ENCODE measurements at places on chromosomes 4 and X.

- no peak for DNase-seq
These were observed 73.8 kb downstream of the CHIC2 start for GRCh38 chr4:53990641-53991040.

DNA sequence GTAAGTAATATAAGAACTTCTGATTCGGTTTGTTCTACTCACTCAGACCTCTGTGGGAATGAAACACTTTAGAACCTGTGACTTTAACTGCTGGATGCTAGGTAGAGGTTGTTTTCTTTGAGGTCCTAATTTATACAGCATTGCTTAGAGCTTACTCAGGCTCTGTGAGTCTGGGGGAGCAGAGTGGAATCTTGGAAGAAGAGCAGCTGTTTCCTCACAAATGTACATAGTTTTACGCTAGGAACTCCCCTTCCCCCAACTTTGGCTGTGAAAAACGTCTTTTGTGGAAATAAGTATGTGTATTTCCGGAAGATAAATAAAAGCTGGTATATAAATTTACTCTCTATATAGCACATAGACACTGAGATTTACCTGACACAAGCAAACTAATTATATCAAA is 141.4 kb downstream of the NAA11 start:
- DNase-seq, result no peak

DNA sequence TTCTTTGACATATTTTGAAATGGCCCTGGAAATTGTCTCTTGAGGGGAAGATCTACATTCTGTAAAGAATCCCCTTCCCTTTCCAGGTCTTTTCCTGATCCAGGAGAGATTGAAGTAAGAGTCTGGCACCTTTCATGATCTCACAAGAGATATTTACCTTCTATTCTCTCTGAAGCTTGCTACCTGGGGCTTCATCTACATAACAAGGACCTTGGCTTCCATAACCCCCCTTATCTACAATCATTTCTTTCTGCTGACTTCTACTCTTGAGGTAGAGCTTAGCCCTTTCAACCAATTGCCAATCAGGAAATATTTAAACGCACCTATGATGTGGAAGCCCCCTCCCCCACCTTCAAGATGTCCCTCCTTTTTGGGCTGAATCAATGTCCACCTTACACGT is 383.7 kb upstream of the MAGEB18 start:
- no peak for DNase-seq

DNA sequence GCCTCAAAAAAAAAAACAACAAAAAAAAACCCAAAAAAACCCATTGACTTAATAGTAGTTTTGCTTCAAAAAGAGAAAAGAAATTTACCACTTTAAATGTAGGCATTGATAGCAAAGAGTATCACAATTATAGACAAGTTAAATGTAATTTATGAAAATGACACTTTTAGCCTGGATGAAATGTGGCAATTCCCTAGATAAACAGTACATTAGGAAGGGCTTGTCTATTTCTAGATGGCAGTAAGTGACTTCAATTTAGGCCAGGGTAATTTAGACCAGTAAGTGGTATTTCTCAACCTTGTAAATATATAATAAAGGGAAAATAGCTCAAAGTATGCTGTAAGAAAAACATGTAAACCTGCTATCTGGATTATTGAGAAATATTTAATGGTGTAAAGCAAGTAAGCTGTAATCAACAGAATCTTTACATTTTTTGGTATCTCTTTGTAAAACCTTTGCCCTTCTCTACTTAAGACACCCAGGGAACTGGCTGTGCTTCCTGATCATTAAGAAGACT is 103.7 kb upstream of the RAPGEF2 start:
- no peak for DNase-seq

DNA sequence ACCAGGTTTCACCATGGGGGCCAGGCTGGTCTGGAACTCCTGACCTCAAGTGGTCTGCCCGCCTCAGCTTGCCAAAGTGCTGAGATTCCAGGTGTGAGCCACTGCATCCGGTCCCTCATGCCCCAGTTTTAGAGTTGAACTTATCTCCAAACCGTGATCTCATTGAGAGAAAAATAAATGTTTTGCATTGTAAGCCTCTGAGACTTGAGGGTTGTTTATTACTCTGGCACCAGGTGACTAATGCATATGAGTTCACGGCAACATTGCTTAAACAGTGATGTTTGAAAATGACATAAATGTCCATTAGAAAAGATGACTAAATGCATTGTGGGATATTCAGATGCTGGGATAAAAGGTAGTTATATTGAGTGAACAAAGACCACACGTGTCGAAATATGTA is 22.9 kb upstream of the FAT1 start:
- no peak for DNase-seq

GRCh38 chr4:83751336-83751949 is 215.5 kb downstream of the GPAT3 start:
- no peak for DNase-seq

DNA sequence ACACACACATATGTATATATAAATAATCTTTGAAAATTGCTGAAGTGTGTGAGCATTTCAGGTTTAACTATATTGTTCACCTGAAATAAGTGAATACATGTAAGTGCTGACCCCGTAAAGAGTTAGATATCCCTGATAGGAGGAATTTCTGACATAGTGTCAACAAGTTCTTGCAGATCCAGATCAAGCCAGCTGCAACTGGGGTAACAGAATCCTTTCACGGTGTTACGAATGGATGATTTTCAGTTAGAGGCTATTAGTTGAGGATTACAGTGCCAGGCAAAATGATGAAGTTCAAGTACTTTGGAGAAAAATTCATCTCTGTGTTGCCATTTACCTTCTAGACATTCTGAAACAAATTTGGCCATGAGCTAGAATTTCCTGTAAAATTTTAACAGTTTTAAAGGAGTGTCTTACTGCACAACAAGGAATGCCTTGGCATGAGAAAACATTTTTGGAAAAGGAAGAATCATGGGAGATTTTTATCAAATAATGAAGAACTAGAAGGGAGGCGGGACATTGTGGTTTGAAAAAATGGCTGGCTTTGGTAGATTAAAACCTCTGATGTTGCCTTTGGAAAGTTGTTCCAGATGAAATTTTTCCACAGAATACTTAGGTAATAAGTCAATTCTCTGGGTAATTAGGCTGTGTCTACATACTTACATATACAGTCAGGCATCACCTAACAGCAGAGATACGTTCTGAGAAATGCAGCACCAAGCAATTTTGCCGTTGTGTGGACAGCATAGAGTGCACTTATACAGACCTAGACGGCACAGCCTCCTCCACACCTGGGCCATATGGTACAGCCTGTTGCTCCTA is 84.4 kb upstream of the FAT1 start:
- DNase-seq, result no peak

GRCh38 chr4:74038425-74039314 is at the start of gene CXCL3:
Gene CXCL3, minus strand, starts transcription at chr4:74038689. Its CDS starts 78 bp downstream, at chr4:74038611.
- peak; percentile 5 for DNase-seq

GRCh38 chrX:130083656-130084382 is 26.5 kb downstream of the ELF4 start:
- DNase-seq, result no peak

- no peak for DNase-seq
These were observed 283.6 kb downstream of the GALNTL6 start for GRCh38 chr4:172096786-172097185.

DNA sequence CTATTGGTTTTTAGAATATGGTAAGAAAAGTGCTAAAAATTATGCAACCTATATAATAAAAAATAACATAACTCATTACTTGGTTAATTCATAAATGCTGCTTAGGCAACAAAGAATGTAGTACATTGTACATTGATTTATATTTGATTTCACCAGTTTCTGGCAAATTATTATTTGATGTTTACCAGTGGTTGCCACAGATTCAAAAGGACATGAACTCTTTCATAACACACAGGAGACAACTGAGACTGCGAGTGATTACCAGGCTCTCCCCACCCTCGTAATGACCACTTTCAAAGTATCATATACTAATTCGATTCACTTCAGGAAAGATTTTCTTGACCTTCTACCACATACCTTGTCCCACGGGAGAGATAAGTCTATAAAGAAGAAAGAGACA is 158.5 kb downstream of the NR3C2 start:
- no peak for DNase-seq

DNA sequence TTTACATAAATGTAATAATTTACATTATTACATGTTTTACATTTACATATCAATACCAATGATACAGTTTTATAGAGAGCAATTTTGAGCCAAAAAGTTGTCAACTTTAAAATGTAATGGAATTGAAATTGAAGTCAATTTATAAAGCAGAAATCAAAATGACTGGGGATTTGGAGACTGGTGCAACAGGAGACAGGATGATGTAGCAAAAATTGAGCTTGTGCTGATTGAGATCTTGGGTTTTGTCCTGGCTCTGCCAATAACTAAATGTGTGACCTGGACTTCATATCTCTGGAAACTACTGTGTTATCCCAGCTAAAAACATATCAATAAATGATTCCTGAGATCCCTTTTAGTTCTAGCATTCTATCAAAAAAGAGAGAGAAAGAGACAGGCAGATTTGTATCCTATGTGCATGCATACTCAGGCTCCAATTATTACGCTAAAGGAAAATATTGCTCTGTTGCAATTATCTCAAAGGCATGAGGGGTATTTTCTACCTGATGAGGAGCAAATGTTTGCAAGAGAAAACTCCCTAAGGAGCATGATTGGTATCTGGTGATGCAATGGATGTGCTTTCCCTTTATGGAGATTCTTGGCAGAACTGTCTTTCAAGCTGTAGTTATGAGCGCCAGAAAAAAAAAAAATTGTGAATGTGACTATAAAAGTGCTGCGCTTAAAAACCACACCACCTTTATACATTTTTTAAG is 14.7 kb downstream of the EXOC1L start:
- no peak for DNase-seq

DNA sequence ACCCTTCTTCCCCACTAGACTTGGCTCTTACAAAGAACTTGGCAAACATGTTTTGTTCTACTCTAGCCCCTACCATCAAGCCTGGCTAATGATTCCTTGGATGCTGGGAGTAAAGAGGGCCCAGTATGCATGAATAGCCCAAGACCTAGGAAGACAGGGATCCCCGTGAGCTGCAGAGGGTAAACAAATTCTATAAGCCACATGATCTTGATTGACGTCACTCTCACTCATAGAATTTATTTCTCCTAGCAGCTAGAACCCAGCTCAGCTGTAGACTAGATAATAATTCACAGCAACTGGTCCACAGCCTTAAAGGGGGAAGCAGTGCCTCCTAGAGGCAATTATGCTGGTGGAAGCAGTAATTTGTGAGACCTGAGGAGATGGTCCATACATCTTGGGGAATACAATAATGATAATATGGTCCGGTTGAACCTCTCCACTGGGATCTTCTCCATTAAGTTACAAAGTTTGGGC is 16.1 kb upstream of the USO1 start:
- peak; percentile 24 for DNase-seq

DNA sequence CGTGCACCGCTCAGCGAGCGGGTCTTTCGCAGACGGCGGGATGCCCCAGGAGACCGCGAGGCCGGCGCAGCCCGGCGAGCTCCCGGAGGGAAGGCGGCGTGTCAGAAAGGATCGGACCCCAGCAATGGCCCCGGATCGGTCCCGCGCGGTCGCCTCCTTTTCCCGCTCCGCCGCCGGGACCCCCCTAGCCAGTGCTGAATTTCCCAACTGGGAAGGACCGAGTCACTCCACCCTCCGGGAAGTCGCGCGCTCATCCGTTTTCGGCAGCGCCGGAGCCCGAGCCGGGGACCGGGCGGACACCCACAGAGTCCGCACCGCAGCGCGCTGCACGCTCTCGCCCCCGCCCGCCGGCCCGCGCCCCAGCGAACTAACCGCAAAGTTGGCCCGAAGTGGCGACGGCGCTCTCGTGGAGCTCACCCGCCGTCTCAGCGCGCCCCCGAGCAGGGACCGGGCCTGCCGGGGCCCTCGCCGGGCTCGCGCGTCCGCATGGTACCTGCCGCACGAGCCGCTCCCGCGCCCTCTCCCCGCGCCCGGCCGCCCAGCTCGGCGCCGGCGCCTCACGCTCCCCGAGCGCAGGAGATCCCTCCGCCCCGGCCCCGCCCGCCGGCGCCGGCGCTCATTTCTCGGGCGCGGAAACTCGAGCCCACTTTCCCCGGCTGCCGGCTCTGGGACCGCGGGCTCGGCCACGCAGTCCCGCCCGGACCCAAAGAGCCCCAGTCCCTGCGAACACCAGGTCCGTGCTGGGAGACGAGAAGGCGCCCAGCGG is at the start of gene FAT1:
FAT1 (minus strand) TSS at position 565 of the 766 bp plus-strand sequence. CDS start 14,029 bp downstream, outside the sequence.
- no peak for DNase-seq

DNA sequence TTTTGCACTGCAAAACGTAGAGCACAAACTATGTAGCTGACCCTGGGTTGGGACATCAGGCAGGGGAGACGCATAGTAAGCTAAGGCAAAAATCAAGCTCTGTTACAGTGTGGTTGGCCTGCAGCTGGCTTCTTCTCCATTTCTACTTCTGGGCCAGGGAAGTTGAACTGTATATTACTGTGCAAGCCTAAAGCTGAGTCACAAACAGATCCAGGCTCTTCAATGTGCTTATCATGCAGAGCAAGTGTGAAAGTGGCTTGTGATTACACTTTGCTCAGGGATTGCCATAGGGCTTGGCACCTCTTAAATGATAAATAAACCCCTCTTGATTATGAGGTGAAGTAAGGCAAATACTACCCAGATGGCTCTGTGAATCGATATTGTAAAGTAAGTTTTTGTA is 40.5 kb downstream of the CLDN34 start:
- DNase-seq, result no peak
